ENCODE measurements at places on chromosomes 11 and 22.

GRCh38 chr11:28339488-28339887 is 231.3 kb downstream of the METTL15 start:
- no peak for DNase-seq

DNA sequence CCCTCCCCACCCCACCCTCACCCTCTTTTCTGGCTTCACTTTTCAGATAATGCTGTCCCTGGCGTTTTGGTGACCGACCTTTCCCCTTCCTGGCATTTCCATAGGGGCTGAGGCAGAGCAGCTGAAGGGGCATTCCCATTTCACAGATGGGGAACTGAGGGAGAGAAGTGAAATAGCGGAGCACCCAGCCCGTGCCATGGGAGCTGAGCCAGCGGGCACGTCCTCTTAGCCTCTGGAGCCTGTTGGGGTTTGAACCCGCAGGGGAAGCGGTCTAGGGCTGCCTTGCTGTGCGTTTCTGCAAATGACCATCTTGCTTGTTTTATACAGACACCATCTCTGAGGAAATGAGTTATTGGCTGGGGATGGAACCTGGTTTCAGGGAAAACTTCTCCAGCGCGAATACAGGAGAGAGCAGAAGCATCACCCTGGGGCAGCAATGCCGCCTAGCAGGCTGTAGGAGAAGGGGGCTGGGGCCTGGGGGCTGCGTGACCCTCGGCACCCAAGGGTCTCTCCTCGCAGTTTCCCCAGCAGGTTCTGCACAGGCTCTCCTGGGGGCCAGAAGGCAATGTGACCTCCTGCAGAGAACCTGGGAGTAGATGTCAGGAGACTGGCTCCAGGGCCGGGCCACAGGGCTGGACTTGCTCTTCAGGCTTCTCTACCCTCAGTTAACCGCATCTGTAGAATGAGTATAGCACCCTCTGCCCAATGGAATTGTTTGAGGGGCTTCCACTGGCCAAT is 1.5 kb downstream of the PTPRJ start:
- no peak for DNase-seq

DNA sequence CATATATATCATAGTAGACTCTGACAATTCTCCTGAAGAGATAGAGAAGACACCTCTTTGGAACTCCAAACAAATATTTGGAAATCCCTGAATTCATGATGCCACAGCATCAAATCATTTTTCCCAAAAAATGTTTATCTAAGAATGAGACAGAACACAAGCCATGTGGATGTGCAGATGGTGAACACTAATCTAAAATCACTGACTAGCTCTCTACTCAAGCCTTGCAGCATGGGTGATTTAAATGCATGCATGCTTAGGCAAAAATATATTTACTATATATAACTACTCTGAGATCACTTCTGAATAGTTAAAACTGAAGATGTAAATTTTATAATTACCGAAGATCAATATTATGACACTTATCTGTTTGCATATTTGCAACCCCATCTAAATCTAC is 289.9 kb downstream of the GUCY1A2 start:
- no peak for DNase-seq

GRCh38 chr11:106409222-106409621 is 331.8 kb downstream of the AASDHPPT start:
- DNase-seq: no peak

DNA sequence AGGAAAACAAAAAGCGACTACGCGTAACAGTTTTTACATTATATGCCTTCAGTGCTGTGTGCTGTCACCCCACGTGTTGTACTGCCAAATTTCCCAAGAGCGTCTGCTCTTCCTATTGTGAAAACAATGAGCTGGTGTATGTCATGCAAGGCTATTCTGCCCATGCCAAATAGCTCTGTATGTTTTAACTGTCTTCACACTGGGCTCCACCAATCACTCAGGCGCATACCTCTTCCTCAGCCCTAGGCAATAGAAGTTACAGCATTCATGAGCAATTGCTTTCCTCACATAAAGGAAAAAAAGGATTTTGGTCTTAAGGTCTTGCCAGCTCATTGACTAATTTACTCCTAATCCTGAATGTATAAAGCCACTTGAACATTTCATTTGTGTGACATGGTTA is 606.8 kb downstream of the NTM start:
- no peak for DNase-seq

DNA sequence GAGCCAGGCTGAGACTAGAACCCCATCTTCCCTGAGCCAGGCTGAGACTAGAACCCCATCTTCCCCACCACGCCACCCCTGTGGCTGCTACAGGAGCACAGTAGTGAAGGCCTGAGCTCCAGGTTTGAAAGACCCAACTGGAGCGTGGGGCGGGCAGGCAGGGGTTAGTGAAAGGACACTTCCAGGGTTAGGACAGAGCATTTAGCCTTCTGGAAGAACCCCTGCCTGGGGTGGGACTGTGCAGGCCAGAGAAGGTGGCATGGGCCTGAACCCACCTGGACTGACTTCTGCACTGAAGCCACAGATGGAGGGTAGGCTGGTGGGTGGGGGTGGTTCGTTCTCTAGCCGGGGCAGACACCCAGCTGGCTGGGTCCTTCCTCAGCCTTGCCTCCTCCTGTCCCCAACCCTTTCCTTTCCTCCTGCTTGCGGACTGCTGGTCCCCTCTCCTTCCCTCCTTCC is 24.1 kb downstream of the SUN2 start:
- no peak for DNase-seq

GRCh38 chr11:34274712-34275398 is 83.0 kb downstream of the ABTB2 start:
- DNase-seq: no peak

GRCh38 chr11:121070951-121071845 is 29.8 kb upstream of the TECTA start:
- no peak for DNase-seq

- no peak for DNase-seq
These were observed 19.0 kb downstream of the LINC01488 start for GRCh38 chr11:69500285-69501120.

GRCh38 chr22:17272511-17272991 is 53.3 kb upstream of the ADA2 start:
- no peak for DNase-seq

- DNase-seq: no peak
These were observed 3.3 kb upstream of the HEPN1 start for GRCh38 chr11:124915541-124916369.

GRCh38 chr11:313787-314553 is at the start of gene IFITM1:
TSS of gene IFITM1 (plus strand) at chr11:314040. CDS start at chr11:314171, 131 bp downstream.
- no peak for DNase-seq

- DNase-seq: no peak
These were observed 30.0 kb upstream of the POU2AF1 start for GRCh38 chr11:111408789-111409727.

DNA sequence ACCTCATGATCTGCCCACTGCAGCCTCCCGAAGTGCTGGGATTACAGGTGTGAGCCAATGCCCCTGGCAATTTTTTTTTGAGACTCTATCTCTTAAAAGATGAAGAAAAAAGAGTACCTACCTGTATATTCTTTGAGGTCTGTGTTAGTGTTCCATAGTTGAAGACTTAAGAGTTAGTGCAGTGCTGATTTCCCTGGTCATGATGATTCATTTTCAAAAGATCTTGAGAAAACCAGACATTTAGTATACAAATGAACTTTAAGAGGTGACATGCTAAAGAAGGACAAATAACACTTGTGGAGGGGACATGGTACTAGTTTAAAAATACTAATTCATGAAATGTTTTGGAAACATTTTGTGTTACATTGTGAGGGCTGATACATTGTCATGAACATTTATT is 17.7 kb downstream of the CBL start:
- DNase-seq: no peak

DNA sequence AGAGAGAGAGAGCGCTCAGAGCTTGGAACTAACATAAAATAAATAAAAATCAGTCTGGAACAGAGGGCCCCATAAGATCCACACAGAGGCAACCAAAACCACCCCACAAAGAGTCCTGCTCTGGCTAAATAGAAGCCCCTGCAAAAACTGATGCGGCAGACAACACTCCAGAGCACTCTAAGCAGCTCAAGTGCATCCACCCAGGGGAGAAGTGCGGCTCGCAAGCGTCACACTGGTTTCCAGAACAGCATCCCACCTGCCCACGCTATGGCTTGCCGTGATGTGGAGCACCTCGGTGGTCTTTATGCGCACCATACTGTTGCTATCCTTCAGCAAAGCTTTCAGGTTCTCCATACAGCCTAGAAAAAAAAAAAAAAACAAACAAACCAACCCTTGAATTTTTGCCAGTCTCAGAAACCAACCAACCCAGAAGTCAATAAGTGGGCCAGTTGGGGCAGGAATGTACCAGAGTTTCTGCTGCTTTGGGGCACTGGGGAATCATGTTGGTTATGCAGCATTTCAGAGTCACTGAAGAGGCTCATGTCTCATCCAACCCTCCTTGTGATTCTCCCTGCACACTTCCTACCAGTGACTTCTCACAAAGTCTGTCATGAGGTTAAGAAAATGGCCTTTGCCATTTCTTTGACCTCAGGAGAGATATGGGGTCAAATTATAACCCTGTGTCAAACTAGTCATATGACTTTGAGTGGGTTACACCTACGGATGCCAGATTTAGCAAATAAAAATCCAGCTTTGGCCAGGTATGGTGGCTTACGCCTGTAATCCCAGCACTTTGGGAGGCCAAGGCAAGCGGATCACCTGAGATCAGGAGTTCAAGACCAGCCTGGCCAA is 3.0 kb downstream of the RSPH14 start:
- DNase-seq: no peak

DNA sequence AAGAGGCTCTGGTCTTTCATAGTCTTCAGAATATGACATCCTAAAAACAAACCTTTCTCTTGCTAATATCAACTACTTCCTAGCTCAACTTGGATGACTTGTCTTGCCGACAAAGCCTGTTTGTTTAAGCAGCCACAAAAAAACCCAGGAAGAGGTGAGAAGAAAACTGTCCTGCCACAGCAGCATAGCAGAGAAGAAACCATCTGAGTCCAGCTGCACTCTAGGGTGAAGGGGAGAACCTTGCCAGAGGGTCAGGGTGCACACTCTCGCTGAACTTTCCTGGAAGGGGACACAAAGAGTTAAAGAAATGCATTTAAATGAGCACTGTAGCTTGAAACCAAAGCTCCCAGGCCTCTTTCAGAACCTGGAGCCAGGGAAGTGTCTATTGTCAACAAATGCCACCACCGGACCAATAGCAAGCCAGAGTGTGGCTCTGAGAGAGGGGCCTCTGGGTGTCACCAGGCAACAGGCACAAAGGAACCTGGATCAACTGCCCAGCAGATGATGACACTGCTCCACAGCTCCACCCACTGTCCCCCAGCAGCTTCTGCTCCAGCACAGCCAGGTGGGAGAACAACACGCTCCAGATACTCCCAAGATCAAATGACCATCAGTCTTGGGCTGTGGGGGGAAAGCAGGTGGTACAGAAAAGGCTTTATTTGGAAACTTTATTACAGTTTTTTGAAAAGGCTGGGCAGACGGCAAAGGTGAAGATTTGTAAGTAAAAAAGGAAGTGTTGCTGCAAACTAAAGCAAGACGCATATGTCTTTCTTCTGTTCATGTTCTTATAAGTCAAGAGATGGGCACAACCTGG is 105.7 kb downstream of the RASSF10 start:
- peak; percentile 81 for DNase-seq

- no peak for DNase-seq
These were observed 784 bp downstream of the SULT4A1 start for GRCh38 chr22:43861529-43861928.

GRCh38 chr11:23778971-23779370 is 717.9 kb upstream of the LUZP2 start:
- no peak for DNase-seq

DNA sequence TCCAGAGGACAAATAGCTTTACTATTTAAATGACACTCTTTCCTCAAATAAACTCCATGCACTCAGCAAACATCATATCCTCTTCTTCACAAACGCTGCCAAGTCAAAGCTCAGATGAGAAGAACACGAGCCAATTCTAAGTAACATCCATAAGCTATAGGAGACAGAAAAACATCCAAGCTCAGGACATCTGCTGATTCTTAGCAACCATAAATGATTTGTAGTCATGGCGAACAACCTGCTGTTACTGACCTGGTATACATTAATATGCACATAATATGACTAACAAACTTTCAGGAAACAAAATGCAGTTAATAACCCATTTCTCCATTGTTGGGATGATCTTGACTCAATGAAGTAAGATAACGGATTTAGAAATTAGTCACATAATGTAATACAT is 6.7 kb downstream of the GALNT18 start:
- DNase-seq: no peak

DNA sequence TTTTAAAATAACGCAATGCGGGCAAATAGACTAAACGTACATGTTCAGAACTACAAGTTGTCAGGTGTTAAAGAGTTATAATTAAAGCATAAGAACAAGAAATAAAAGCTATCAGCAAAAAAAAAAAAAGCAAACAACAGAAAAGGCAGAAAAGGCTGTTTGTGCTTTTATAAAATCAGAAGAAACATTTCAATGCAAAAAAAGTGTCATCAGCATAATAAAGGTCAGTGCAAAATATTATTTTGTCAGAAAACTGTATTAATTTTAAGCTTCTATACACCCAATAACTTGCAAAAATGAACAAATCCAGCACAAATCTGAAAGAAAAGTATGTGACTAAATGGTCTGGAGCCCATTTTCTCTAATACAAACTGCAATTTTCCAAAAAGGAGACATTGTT is 23.6 kb downstream of the XKR3 start:
- DNase-seq: no peak

- DNase-seq: no peak
These were observed 65.6 kb upstream of the PTPRJ start for GRCh38 chr11:47914743-47915142.

GRCh38 chr11:111531136-111531535 is 9.4 kb upstream of the LAYN start:
- no peak for DNase-seq

DNA sequence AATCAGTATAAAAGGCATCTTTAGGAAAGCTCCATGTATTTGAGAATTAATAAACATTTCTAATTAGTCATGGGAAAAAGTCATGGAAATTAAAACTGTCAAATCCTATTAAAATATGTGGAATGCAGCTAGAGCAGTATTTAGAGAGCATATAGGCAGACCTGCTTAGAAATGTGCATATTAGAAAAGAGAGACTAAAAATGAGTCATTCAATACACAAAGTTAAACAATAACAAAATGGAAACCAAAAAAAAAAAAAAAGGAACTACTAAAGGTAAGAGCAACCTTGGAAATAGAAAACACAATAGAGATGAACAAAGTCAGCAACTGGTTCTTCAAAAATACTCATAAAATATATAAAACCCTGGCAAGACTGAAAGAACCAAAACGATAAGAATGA is 59.7 kb upstream of the RASSF10 start:
- DNase-seq: no peak

- DNase-seq: no peak
These were observed 862.0 kb downstream of the TBC1D22A start for GRCh38 chr22:47624252-47625012.

- no peak for DNase-seq
These were observed 10.3 kb downstream of the KDM4E start for GRCh38 chr11:95035316-95035715.

DNA sequence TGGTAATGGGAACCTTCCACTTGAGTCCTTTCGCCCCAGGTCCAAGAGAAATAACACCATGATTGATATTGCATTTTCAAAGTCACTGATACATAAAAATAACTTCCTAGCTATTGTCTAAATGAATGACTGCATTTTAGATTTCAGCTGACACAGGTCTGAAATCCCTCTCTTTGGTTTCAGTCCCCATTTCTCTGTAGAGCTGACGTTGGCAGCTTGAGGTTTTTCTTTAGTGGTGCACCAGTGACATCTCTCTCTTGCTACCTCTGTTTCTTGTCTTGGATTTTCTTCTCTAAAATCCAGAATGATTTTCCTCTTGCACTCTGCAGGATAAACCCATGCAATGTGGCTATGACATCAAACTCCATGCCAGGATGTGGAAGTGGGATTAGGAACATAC is 31.7 kb upstream of the SORL1 start:
- DNase-seq: no peak

- DNase-seq: no peak
These were observed 7.9 kb downstream of the PNPLA5 start for GRCh38 chr22:43883719-43884415.
